Activated CD4-positive, alpha-beta memory T cell treated with anti-CD3 and anti-CD28 coated beads for 36 hours (primary cell): ENCODE measurements at places on chromosomes 5 and 9. TPM values are rescaled to one million over a fixed set of nuclear protein-coding genes. Genes with fewer than 3 reads are reported as not detected.

GRCh38 chr5:23303435-23303834, 204.0 kb upstream of the PRDM9 start:
- DNase-seq = no peak

The ADAMTS6 gene
- total RNA-seq = 0.45 TPM

The CCDC183 gene
- total RNA-seq = 0.36 TPM

- no peak for DNase-seq
Measured at GRCh38 chr5:118144540-118144939, 843.8 kb downstream of the DTWD2 start.

The HMGXB3 gene
- 29.4 TPM for total RNA-seq

GRCh38 chr5:33788922-33789566, 102.7 kb downstream of the ADAMTS12 start:
- DNase-seq = no peak

The RNF183 gene
- 0.39 TPM for total RNA-seq

The GIN1 gene
- total RNA-seq = 9.7 TPM
